HuH-7 (cell line): ENCODE measurements at places on chromosomes 5 and 9.

GRCh38 chr5:142118155-142118686 lies 9.6 kb downstream of the NDFIP1 start:
- DNase-seq: no peak

- no peak for DNase-seq
Observed at GRCh38 chr5:176877793-176878331, 21.3 kb downstream of the HK3 start.

- no peak for DNase-seq
Observed at GRCh38 chr9:126693428-126693944, 79.8 kb downstream of the LMX1B start.

DNA sequence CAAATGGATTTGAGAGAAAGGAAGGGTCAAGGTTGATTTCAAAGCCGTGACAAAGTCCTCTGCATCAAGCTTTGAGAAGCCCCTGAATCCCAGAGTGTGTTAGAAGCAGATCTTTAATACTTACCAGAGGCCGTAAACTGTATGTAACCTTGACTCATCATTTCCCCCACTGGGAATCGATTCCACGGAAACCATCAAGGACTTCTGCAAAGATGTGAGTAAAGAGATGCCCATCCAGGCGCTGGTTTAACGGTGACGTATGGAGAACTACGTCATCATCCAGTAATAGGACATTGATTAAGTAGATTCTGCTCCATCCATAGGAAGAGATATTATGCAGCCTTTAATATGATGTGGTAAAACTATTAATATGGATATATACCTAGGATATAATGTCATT lies 1.6 kb downstream of the RNF183 start:
- no peak for DNase-seq

DNA sequence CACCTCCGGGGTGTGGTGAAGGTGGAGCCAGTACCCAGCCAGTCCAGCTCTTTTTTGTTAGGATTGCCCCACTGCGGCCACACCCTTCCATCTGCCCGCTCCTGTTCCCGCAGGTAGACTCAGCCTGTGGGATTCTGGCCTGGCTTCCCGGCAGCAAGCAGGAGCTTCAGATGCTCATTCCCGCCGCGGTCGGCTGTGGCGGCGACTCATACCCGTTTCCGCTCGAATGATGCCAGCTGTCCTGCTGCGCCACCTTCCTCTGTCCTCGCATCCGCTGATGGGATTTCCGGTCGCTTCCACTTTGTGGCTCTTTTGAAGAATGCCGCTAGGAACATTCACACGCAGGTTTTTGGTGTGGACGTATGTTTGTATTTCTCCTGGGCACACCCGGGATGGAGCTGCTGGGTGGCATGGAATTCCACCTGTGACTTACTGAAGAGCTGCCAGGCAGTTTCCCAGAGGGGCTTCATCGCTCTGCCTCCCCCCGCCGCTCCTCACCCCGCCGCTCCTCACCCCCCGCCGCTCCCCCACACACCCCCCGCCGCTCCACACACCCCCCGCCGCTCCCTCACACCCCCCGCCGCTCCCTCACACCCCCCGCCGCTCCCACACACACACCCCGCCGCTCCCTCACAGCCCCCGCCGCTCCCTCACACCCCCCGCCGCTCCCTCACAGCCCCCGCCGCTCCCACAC lies 60.3 kb downstream of the TENT4A start:
- no peak for DNase-seq

DNA sequence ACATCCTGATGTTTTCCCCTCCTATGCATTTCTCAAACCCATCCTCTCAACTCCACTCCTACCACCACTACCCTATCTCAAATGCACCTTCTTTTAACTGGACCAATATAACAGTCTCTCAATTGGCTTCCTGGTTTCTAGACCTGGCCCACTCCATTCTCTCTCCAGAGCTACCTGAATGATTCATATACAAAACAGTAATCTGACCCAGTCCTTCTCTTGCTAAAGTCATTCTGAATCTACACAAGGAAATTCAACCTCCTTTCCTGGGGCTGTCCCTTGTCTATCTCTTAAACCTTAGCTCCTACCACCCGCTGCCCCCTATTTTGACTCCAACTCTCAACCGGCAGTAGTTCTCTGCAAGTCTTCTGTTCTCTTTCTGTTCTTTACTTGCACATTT lies 97.2 kb downstream of the PCSK1 start:
- DNase-seq: no peak

DNA sequence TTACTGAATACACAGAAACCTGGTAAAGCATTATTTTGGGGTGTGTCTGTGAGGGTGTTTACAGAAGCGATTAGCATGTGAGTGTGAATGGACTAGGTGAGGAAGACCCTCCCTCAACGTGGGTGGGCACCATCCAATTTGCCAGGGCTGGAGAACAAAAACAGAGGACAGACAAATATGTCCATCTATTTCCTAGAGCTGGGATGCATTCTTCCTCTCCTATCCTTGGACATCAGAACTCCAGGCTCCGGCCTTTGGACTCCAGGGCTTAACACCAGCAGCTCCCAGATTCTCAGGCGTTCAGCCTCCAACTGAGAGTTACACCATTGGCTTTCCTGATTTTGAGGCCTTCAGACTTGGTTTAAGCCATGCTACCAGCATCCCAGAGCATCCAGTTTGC lies 65.8 kb upstream of the CHD1 start:
- no peak for DNase-seq

DNA sequence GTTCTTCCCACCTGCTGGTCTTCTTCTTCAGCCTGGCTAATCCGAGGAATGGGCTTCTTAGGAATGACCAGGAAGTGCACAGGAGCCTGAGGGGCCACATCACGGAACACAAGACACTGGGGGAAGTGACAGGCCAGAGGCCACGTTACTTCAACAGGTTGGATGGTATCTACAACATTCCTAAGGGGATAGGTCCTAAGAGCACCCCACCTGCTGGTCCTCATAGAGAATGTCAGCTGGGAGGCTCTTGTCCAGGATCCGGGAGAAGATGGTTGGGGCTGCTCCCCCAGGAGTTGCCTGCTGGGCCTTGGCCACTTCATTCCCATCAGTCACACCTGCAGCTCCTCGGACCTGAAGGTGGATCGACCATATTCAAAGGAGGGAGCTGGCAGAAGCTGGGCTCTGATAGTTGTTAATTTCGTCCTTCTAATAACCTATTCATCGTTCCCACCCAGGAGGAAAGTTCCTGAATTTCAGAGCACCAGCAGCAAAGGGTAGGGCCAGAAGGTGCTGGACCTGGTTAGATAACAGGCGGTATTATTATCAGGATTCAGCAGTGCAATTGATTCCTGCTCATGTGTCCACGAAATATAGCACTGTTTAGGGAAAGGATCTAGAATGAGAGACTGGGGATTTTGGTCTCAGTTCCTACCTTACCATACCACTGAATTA lies 1.3 kb downstream of the HINT2 start:
- DNase-seq: peak; percentile 61

GRCh38 chr5:169650701-169651331 lies 13.7 kb downstream of the DOCK2 start:
- no peak for DNase-seq

GRCh38 chr5:142390334-142390733 lies 65.5 kb upstream of the SPRY4 start:
- DNase-seq: no peak
